ENCODE measurements at places on chromosomes 3 and 15.

DNA sequence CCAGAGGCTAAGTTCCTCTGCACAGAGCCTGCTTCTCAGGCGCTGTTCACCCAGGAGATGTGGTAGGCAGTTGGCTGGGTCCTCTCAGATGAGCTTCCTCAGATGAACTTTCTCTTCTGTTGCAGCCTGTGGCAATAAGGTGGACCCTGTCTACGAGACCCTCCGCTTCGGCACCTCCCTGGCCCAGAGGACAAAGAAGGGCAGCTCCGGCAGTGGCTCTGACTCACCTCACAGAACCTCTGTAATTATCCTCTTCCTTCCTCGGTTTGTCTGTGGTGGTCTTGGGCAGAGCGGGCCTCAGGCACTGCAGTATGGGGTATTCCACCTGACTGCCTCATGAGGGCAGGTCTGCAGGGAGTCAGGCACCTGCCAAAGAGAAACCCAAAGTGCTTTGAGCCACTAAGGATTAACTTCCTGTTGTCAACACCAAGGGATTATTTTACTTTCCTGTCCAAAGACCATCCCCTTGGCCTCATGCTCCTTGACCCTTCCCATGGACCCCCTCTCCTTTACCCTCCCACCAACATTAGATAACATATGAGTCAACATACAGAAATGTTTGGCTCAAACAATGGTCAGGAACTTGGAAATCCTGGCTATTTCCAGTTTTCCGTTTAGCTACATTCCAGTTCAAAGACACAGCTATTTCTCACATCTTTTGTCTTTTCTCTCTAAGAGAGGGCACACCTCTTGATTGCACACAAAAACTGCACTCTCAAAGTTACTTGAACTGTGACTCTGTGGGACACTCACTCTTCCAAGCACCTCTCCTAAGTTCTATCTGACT, 105.9 kb downstream of the STAC start:
- DNase-seq = no peak

DNA sequence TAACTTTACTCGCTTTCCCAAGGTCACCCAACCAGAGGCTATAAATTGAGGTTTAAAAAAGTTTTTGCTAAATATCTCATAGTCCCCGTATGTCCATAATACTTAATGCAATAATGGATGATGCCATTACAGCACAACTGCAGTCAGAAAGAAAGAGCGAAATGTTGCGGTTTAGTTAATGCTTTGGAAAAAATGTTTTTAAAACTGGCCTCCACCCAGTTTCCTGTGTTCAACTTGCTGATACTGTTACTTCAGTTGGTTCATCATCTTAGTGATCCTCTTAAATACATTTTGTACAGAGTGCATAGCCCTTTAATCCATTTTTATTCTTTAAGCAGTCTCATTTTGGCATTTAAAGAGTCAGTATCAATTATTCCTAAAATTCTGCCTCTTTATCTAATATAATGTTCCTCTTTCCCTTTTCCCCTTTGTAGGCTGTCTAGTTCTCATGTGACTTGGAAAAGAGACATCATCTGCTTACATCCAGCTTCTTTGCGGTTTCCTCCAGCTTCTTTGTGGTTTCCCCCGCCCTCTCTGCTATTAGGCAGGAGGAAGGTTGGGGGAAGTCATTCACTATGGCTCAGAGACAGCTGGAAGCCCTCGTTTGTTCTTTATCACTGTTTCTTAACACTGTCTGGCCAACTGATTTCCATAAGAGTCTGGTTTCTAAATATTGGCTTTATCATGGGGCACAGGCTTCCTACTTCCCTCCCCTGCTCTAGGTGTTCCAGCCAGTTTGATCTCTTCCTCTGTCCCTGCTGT, 154.3 kb downstream of the GOLIM4 start:
- no peak for DNase-seq

DNA sequence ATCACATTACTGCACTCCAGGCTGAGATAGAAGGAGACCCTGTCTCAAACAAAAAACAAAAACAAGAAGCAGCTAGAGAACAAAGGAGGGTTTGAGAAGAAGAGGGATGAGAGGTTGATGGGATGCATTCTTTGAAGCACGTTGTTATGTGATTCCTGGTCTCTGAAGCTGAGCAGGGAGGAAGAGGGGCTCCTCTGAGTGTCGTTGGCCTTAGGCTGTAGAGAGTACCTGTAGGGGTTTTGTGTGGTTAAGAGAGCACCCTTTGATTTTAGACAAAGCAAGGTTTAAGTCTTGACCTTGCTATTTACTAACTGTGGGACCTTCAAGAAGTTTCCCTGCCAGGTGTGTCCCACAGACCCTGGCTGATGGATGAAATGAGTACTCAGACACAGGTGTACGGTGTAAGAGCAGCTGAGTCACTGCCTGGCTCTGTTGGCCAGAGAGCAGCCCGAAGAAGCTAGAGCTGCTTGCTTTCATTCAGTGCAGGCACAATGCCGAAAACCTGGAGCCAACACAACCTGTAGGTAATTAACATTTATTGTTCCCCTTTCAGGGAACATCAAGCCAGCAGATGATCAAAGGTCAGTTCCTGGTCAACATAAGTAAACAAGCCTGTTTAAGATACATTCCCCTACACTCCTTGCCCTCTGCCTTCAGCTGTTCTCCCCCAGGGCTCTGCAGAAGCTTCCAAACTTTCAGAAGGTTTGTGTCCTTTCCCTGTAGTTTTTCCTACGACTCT, 67.2 kb downstream of the LRRK1 start:
- no peak for DNase-seq

GRCh38 chr3:162143180-162143579, 646.6 kb downstream of the OTOL1 start:
- DNase-seq = no peak

DNA sequence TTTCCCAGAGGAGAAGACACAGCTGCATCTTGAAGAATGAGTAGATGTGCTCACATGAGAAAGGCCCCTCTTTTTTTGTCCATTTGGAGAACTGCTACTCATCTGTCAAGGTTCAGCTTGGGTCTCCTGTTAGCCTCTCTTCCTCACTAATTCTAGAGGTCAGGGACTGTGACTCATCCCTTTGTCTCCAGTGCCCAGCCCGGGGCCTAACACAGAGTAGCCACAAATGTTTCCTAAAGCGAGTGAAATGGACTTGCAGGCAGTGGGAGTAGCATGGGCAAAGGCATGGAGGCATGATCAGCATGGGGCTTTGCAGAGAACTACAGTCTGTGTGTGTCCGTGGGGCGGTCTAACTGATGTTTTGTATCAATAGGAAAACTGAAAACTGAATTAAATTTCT, 33.9 kb upstream of the MRPS22 start:
- no peak for DNase-seq

- DNase-seq = no peak
Measured at GRCh38 chr15:75653347-75653913, 5.7 kb downstream of the SNX33 start.

GRCh38 chr3:25663347-25663868, 1.3 kb downstream of the TOP2B start:
- no peak for DNase-seq

GRCh38 chr15:86608461-86609205, 529.0 kb downstream of the AGBL1 start:
- no peak for DNase-seq

GRCh38 chr15:78866803-78867202, 5.9 kb upstream of the MORF4L1 start:
- DNase-seq = no peak

DNA sequence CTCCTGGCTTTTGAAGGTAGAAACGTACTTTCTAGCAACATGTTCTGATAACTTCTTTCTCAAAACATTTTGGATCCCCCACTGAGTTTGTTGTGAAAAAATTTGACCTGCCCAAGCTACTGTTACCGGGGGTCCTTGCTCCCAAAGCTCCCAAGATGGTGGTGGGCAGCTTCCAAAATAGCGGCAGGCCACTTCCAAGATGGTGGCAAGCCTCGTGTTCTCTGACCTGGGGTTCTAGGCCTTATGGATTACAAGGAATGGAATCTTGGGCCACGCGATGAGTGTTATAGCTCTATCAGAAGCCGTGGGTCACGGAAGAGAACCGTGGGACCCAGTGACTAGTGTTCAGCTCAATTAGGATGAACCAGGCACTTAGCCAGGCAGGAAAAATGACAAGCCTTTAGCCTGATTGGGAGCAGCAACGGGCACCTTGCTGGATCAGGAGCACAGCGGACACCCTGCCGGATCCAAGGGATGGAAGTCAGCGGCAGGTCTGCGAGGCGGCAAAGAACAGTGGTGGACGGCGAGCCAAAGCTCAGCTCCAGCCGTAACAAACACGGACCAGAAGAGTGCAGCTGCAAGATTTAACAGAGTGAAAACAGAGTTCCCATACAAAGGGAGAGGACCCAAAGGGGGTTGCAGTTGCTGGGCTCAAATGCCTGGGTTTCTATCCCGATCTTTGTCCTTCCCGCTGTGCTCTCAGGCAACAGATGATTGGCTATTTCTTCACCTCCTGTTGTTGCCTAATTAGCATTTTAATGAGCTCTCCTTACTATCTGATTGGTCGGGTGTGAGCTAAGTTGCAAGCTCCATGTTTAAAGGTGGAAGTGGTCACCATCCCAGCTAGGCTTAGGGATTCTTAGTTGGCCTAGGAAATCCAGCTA, 133.3 kb downstream of the WDR72 start:
- DNase-seq = no peak

DNA sequence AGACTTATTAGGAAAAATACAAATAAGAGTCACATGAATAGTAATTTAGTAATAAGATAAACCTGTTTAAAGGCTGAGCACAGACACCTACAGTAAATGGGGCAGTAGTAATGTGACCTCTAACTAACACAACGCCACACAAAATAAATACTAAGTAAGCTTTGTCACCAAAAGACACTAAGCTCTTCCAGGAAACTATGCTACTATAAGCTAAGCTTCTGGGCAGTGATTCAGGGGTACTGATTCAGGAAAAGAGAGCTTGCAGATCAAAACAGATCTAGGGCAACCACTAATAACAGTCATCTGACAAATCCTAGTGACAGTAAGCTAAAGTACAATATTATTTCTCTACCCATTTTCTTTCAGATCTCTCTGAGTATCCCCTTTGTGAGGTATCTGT, 68.8 kb downstream of the PLOD2 start:
- DNase-seq = no peak

- DNase-seq = no peak
Measured at GRCh38 chr15:75367006-75367405, 1.4 kb downstream of the MAN2C1 start.

DNA sequence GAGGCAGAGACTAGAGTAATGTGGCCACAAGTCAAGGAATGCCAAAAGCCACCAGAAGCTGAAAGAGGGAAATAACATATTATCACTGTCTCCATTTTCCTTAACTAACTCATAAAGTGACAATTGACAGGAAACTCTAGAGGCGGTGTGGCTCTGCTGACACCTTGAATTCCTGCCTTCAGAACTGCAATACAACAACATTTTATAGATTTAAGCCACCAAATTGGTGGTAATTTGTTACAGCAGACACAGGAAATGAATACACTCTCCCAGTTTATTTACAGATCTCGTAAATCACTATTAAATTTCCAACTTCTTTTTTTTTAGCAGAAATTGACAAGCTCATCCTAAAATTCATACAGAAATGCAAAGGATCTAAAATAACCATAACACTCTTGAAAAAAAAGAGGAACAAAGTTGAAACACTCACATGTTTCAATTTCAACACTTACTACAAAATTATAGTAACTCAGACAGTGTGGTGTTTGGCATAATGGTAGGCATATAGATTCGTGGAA, 449.9 kb downstream of the OTOL1 start:
- no peak for DNase-seq

DNA sequence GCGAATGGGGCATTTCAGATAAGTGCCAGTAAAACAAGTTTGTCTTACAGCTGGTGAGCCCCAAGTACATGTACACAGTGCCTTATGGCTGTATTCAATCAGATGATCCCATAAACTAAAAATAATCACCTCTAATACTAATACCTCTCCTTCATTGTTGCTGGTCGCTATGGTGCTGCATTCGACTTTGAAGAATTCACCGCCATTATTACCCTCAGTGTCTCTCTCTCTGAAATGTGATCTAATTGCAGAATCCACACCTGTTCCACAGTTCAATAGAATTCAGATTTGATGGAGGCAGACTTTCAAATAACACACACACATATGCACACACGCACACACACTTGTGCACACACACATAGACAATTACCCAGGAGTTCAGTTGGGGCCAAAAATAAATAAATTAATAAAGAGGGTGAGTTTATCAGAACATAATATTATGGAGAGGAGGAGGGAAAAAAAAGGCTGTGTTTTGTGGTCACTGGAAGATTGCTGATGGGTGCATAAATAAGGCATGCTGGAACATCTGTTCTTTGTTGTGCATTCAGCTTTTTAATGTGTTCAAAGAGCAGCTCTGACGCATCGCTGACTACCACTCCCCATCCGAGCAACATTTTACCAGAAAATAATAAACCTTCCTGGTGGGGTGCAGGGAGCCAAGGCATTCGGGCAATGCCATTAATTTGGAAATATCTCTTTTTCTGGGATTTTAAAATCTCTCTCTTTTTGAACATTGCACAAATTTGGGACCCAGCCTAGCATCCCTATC, 235.7 kb downstream of the SATB1 start:
- DNase-seq = no peak

- no peak for DNase-seq
Measured at GRCh38 chr3:33597257-33597689, 120.8 kb downstream of the CLASP2 start.

DNA sequence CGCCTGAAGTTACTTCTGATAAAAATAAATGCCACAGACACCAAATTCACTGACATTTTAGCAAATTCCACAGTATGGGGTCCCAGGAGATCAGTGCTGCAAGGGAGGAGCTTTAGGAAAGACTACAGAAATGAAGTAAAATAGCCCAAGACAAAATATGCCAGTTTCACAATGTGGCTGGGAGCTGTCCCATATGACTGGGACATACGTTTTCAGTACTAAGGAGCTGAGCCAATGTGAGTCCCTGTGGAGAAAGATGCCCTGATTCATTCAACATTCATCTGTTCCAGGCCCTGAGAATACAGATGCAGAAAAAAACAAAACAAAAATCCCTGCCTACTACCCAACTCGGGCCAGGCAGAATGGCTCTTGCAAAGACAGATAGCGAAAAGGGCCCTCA, 63.4 kb upstream of the FAM174B start:
- no peak for DNase-seq

GRCh38 chr15:67085237-67085817, 19.9 kb downstream of the SMAD3 start:
- no peak for DNase-seq

GRCh38 chr3:114336122-114336697, 42.4 kb downstream of the TIGIT start:
- DNase-seq = no peak

GRCh38 chr3:71726146-71726545, 944 bp upstream of the EIF4E3 start:
- DNase-seq = no peak

- no peak for DNase-seq
Measured at GRCh38 chr3:145798696-145799537, 362.1 kb downstream of the PLOD2 start.

- no peak for DNase-seq
Measured at GRCh38 chr3:36147934-36148558, 232.3 kb upstream of the STAC start.

- DNase-seq = no peak
Measured at GRCh38 chr3:46027736-46028397, 584 bp upstream of the XCR1 start.

DNA sequence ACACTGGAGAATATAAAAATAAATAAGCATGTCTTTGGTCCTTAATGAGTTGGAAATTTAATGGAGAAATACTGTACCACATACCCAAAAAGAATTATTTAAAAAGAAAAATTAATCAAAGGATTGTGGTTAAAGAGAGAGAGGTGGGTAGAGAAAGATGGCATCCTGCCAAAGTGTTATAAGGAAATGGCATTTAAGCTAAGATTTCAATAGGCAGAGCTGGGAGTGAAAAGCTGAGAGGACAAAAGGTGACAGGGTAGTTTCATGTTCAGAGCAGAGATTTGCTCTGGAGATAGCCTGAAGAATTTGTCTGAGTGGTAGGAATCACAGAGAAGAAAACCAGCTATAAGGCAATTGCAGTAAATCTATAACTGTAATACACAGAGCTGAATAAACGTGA, 181.0 kb downstream of the SI start:
- no peak for DNase-seq

Data from activated gamma-delta T cell treated with anti-CD3 and anti-CD28 coated beads, Interleukin-2, amount 50 U/mL, for 16 hours (primary cell).